ENCODE measurements at places on chromosomes 2 and 18.

- no peak for DNase-seq
Measured at GRCh38 chr18:48968412-48969215, 17.8 kb upstream of the SMAD7 start.

GRCh38 chr18:58362027-58362575 is 266.8 kb downstream of the ALPK2 start:
- DNase-seq: no peak

DNA sequence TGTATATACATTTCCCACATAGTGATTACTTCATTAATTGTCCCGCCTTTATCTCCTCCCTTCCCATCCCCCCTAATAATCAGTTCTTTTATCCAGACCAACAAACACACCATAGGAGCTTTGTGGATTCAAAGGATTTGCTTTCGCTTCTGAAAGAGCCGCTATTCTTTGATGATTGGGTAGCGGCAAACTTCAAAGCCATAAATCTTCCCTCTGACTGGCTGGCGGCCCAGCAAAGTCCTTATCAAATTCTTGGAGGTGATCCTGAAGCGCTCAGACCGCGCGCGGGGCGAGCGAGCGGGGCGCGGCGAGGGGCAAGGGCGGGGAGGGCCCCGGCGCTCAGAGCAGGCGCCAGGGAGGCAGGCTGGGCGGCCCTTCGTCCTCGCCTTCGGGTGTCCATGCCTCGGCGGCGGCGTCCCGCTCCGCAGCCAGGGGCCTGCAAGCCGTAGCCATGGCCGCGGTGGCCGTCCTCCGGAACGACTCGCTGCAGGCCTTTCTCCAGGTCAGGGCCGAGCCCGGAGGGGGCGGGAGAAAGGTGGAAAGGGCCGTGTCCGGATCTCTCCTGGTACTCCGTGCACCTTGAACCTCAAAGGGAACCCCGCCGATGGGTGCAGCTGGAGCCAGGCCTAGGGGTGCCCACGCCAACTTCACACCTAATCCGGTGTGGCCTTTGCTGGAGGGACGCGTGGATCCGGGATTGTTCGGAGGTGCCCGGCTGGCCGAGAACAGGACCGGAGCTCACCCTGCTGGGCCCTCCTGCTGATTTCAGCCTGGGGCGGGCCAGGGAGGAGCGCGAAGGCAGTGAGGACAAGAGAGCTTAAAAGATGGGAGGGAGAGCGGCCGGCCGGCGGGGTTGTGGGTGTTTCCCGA is at the start of gene SP5:
Gene SP5 (plus strand): TSS at position 276 of the 870 bp plus-strand sequence. CDS start 176 bp downstream, at position 452.
- peak; percentile 44 for DNase-seq

DNA sequence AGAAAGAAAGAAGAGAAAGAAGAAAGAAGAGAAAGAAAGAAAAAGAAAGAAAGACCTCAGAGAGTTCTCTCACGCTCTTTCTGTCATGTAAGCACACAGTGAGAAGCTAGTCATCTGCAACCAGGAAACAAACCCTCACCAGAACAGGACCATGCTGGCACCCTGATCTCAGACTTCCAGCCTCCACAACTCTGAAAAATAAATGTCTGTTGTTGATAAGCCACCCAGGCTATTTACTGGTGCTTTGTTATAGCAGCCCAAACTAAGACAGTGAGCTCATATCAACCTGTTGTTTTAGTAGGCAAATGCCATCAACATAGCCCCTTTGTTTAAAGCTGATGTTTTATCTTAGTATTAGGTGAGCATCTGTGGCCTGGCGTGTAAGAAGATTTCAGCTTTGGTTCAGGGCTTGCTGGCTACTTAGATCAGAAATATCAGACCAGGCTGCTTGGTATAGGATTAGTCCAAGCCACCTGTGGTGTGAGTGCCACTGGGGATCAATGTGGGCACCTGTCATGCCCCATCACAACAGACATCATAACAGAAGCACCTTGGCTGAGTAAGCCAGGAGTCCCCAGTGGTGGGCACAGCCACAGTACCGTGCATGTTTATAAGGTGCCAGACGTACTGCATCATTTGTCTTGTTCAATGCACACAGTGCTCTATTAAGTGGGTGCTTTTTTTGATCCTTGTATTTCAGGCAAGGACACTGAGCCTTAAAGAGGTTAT is 94.4 kb downstream of the LBH start:
- no peak for DNase-seq

DNA sequence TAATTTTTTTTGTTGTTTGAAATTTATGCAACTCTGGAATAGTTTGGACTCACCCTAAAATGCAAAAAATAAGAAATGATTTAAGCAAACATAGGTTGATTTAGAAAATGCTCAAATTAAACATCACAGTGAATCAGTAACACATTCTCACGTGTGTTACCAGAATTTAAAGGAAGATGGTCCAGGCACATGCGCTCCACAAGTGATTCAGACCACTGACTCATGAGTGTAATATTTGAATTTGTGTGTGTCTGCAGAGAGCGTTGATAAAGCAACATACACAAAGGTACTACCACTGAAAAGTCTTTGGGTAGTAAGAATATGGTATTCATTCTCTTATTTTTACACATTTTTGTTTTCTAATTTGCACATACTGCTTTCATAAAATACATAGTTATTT is 7.9 kb downstream of the SS18 start:
- DNase-seq: no peak

GRCh38 chr2:136212426-136213378 is 94.8 kb upstream of the CXCR4 start:
- no peak for DNase-seq

- DNase-seq: no peak
Measured at GRCh38 chr18:47847635-47848034, 82.8 kb downstream of the SMAD2 start.

DNA sequence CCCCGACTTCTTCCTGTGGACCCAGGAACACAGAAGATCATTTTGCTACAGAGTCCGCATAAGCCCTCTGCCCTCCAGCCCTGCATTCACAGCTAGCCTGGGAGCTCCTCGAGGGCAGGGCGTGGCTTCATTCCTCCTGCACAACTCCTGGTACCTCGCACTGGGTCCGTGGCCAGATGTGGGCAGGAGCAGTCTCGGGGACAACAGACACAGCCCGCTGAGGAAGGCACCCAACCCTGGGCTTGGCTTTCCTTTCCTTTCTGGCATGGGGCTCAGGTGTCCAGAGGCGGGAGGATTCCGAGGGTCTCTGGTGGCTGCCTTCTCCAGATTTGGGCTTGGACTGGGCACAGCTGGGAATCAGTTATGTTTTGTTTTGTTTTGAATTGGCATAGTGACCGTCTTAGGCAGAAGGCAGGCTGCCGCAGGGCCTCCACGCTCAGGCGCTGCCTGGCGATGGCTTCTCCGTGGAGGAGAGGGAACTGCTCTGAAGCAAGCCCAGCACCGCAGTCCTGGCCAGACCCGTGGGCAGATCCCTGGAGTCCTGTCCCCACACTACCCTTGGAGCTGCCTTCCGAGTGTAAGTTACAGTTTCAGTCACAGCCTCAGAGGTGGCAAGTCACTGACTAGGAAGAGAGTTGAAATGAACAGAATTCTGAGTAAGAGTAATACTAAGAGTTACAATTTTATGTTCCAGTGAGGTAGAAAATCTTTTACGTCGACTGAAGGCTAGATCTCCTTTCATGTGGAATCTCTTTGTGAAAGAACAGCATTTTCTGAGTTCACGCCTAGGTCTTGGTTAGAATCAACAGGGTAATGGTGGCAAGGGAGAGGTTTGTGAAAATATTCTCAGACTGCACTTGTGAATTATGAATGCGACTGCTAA is 47.9 kb downstream of the LDLRAD4 start:
- DNase-seq: peak; percentile 48

- no peak for DNase-seq
Measured at GRCh38 chr2:28678175-28678855, 73.3 kb upstream of the PPP1CB start.

DNA sequence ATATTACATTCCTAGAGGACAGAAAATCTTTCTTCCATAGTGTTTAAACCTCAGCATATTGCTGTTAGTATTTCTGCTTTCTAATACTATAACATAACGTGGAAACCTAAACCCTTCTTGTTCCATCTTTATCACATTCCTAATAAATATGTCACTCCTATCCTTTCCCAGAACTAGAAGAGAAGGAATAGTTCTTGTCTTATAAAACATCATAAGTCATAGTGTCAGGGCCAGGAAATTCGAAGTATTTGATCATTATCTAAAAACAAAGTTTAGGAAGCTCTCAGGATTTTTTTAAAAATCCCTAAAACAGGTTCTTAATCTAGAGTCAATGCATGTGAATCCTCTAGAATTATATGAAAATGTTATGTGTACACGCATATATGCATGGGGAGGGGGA is 2.0 kb downstream of the NHEJ1 start:
- DNase-seq: no peak

DNA sequence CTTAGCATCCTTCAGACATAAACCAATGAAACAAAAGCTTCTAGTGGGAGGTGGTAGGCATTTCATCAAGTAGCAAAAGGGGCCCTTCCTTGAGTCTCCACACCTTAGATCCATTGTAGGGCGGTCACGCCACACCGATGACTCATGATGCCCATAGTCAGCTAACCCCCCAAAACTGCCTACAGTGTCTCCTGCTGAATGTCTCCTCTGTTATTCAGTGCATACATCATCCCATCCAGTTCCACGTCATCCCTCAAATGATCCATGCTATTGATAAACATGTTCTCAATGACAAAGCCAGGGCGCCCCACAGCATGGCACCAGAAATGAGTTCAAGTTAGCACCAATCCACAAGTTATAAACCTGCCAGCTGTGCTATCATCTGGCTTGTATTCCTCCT is 57.4 kb upstream of the ACKR3 start:
- no peak for DNase-seq

DNA sequence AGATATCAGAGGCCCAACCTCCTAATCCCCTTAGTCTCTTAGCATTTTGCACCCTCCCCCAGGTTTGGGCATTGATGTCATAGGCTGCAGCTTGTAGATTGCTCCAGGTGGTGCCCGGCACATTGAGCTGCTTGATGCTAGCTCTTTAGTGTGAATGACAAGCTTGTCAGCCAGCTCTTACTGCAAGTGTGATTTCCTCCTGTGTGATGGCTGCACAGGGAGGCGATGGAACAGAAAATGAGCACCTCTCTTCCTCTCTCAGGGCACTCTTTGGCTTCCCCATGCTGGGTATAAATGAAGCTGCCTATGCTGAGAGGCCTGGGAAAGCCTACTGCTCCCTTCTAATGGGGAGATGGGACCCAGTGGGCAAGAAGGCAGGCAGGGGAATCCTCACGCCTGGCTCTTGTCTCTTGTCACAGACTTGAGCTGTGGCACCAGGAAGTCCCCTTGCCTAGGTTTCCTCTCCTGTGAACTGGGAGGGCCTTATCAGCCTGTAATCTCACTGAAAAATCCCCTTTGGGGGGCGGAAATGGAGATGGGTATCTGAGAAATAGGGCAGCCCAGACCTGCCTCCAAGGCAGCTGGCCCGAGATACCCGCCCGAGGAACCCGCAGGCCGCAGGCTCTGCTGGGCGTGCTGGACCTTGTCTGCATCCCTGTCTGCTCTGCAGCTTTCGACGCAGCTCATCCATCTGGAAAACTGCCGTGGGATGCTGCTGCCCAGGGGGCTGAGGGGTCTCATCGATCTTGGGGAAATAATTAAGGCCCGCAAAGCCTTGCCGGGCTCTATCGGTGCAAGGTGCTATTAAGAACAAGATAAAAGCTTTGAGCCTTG is 163.5 kb upstream of the CXCR4 start:
- peak; percentile 61 for DNase-seq

All from activated T-cell treated with anti-CD3 and anti-CD28 coated beads, Interleukin-2, amount 50 U/mL, for 1 hour (primary cell).